ENCODE measurements at places on chromosomes 3 and 15.

GRCh38 chr15:92877416-92877815, 22.7 kb upstream of the CHD2 start:
- no peak for DNase-seq

GRCh38 chr3:174955513-174956016, 96.4 kb downstream of the NAALADL2 start:
- no peak for DNase-seq

DNA sequence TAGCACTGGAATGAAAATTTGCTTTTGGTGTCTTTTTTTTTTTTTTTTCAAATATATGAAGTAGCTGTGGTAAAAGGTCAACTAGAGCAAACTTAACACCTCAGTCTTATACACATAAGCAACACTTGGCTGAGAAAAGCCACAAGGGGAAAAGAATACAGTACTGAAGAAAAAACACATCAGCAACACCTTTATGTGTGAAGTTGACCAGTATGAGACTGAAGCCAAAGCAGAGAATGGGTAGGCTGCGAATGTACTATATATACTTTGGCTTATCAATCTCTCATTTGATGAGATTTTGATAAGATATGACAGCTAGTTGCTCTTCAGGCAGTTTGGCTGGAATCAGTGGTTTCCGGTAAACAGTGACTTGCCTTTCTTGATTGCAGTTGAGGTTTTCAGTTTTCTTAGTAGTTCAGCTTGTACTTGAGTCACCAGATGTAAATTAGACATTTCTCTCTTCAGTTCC, 22.0 kb upstream of the ZCWPW2 start:
- no peak for DNase-seq

DNA sequence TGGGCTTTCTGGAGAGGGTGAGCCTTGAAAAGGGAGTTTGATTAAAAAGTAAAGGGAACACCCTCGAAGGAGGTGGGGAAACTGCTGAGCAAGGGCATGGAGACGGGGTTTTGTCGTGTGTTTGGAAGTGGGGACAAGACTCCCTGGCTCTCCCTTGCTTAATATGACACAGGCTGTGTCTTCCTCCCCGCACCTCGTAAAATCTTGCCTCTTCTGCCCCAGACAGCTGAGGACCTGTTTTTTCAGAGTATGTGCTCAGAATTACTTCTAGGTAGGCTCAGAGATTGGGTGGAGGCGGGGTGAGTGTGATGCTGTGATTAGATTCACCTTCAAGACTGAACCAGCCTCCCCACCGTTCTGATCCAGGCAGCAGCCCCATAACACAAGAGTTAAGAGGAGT, 244.4 kb upstream of the TLE3 start:
- no peak for DNase-seq

DNA sequence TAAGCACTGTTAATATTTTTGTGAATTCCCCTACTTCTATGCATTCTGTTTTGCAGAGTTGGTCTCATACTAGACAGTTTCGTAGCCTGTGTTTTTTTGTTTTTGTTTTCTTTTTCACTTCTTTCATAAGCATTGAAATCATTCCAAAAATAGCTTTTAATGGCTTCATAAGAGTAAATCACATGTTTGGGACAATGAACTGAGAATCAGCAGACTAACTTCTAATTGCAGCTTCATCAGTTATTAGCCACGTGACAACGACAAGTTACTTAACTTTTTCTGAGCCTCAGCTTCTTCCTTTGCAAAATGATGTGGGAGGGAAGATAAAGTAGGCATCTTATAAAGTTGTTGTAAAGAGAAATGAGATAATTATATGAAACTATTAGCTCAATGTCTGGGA, 124.8 kb downstream of the LIPC start:
- DNase-seq: no peak

DNA sequence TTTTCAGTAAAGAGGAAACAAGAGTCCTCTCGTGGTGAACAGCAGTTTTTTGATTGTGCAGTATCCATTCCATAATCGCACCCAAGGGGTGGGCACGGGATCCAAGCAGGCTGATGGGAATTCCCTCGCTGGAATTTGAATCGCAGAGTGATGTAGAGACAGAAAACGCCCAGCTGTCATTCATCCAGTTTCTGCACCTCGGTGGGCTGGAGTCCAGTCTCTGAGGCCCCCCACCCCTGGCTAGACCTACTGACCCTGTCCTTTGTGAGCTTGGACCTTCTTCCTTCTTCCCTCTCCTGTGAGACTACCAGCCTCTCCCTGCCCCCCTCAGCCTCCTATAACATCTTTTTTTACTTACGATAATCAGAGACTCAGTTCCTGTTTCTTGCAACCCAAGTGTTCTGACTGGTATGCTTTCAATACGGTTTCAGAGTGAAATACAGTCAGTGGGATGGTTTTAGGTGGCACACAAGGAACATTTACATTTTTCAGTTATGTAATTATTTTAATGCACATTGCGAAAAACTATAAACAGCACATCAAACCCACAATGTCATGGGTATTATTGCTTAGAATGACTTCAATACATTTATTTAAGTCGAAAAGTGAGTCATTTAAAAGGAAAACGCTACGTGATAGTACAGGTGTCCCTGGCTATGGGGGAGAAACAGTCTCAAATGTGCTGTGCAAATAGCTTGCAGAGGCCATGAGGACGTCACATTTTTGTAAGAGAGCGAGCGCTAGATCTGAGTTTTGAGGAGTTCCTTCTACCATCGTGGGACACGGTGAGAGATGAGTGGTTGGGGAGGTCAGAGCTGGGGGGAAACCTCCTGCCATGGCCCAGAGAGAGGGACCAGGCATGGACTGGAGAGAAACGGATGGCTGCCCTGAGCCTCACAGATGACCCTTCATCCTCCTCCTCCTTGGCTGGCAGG, 37.5 kb upstream of the CHST2 start:
- DNase-seq: no peak

GRCh38 chr3:133773732-133774131, 27.5 kb downstream of the TF start:
- DNase-seq: no peak

DNA sequence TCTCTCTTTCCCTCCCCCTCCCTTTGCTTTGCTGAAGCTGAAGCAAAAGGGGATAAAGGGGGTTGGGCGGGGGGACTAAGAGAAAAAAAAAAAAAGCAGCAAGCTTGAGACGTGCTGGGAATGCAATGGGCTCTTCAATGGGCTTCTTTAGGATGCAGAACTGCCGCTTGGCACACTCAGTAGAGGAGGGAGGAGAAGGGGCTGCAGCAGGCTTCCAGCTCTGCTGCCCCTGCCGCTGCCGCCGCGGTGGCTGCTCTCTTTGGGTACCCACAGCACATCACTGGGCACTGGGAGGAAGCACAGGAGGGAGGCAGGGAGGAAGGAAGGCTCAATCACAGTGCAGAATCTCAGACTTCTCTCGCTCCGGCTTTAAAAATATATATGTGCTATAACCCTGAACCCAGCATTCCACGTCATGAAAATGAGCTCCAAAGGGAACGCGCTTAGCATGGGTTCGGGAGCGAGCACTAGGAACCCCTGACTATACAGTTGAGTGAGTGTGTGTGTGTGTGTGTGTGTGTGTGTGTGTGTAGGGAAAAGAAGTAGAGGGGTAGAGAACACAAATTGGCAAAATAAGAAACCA, 3.5 kb downstream of the SLITRK3 start:
- DNase-seq: no peak

DNA sequence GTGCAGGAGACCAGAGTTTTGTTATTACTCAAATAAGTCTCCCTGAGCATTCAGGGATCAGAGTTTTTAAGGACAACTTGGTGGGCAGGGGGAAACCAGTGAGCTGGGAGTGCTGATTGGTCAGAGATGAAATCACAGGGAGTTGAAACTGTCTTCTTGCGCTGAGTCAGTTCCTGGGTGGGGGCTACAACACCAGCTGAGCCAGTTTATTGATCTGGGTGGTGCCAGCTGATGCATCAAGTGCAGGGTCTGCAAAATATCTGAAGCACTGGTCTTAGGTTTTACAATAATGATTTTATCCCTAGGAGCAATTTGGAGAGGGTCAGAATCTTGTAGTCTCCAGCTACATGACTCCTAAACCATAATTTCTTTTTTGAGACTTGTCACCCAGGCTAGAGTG, 13.8 kb upstream of the ZNF662 start:
- DNase-seq: no peak

- DNase-seq: no peak
These were observed 15.7 kb downstream of the PLEKHO2 start for GRCh38 chr15:64857421-64857820.

- no peak for DNase-seq
These were observed 182.3 kb downstream of the ADAMTS17 start for GRCh38 chr15:100159436-100159835.

GRCh38 chr3:97043411-97043810, 229.0 kb downstream of the EPHA6 start:
- no peak for DNase-seq

GRCh38 chr15:25852661-25853524, 10.2 kb downstream of the ATP10A start:
- DNase-seq: no peak
